ENCODE measurements at places on chromosomes 1 and 21. TPM values are rescaled to one million over a fixed set of nuclear protein-coding genes. Genes with fewer than 3 reads are reported as not detected.

TNFRSF4 gene
- 418 TPM for total RNA-seq

MROH7 gene
- 0.25 TPM for total RNA-seq

TNFRSF9 gene
- 28.2 TPM for total RNA-seq

NR5A2 gene
- total RNA-seq: not detected

CD48 gene
- total RNA-seq: 180 TPM

FCGR3B gene
- total RNA-seq: not detected

AADACL3 gene
- not detected for total RNA-seq

DNA sequence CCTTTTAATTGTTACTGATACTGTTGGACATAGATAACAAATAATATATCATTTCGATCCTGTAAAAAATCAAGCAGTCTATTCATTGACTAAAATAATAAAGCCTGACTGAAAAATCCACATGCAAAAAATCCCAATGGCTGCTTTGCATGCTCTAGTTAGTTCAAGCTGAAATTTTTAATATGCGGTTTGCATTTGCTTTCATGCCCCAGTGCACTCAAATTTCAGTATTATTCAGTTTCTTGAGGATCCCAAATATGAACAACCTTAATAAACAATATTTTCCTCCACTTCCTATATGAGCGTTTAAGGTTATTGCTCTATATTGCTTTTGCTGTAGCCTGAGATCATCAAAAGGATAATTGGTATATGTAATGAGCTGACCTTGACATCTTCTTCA is 75.1 kb upstream of the DPH5 start:
- DNase-seq: no peak

DNA sequence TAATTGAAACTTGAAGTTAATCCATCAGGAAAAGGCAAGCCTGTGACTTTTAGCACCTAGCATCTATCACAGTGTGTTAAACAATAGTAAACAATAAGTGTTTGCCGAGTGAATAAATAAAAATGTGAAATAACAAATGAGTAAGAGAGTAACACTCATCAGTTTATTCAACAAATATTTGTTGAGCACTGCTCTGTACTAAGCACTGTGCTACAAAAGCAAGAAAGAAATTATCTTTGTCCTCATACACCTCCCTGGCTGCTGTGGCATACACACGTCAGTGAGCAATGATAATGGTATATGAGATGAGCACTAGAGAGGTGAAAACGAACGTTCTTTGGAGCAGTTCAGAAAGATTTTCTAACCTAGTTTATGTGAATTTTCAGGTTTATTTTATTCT is 295.0 kb upstream of the LRRC7 start:
- no peak for DNase-seq

DNA sequence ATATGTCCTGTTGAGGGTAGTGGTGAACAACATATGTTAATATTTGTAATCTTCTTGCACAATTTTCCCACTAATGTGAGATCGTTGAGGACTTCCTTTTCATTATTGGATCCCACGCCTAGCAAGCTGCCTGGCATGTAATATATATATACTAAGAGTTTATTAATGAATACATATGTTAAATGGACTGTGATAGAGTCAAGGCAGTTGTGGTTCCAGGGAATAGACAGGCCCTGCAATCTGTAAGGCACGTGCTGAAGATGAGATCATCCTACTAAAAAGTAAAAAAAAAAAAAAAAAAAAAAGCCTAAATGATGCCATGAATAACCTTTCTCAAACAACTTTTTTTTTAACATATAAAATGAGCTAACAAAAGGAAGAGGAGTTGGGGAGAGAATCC is 28.9 kb downstream of the PLPPR5 start:
- no peak for DNase-seq

DNA sequence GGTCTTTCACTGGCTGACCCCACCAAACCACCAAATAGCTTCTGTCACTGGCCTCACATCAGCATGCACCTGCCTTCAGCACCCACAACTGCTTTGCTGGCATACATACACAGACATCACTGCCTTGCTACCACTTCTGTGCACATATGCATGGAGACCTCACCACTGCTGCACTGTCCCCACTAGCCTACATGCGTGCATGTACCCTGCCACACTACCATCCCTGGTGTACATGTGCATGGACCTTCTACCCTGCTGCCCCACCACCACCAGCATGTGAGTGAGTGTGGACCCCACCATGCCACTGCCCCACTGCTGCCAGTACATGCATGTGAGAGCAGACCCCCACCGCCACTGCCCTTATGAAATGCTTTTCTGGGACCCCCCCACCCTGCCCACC is 6.1 kb downstream of the CD1C start:
- DNase-seq: no peak

DNA sequence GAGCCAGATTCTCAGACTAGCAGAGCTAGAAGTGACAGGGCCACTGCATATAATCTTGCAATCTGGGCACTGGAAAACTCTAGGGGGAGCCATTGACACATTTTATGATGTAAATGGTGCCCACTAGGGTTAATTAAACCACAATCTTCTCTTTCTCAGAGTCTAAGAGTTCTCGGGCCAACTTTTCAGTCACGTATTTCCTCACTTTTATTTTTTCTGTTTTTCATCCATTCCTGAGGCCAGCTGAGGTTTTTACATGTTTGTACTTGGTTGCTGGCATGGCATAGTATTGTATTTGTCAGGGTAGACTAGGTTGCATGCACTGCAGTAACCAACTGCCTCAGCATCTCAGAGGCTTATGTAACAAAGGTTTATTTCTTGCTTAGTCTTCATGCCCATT is 138.2 kb downstream of the ZNF326 start:
- DNase-seq: peak; percentile 7

- DNase-seq: no peak
Observed at GRCh38 chr1:178954325-178954690, 71.4 kb upstream of the FAM20B start.

DNA sequence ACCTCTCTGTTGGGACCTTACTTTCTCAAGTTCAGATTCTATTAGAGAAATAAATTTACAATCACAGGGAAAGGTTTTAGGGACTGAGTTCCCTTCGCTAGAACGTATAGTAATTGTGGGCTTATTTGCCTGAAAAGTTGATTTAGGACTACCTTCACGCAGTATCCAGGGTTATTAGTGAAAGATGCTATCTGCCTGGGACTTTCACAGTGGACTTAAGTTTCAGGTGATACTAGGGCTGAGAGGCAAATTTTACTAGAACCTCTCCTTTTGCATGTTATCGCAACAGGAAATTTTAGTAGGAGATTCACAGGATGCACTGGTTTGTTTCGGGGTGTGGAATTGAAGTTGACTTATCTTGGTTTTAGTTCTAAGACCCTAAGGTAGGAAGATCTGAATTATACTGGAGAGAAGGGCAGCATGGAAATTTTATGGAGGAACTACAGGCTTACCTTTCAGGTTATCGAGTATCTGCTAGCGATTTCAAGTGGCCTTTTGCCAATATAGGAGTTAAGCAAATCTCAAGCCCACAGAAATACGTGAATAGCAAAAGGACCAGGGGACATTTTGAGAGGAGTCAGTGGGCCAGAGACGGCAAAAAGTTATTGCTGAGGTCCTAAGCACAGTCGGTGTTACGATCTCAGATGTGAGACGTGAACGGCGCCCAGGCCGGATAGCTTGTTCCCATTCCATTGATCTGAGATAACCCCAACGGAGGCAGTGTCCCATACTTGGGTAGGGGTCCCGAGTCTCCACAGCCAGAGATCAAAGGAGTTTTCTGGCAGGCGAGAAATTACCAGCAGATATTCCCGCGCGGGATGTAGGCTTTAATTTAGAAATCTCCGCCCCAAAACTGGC is 723 bp upstream of the GNAI3 start:
- DNase-seq: peak; percentile 52

DNA sequence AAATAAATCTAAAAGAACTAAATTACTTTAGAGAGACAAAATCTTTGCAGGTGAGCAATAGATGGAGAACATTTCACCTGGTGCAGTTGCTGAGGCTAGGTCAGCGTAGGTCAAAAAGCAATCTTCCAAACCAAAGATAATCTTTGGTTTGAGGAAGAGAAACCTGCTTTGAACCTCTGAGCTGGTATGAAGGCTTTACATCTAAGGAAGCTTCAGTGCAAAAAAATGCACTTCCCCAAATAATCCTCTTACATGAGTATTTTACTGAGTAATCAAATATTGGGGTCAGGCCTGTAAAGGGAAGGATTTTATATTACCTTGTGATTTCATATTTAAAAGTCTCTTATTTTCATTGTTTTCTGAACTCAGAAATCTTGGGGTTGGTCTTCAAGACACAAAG is 223.6 kb downstream of the SRGAP2C start:
- DNase-seq: no peak

- DNase-seq: no peak
Observed at GRCh38 chr1:28110555-28110954, 22.1 kb upstream of the EYA3 start.

- DNase-seq: no peak
Observed at GRCh38 chr21:42618707-42619102, 34.7 kb upstream of the PDE9A start.

GRCh38 chr21:36048357-36048756 is 12.0 kb downstream of the SETD4 start:
- peak; percentile 29 for DNase-seq

GRCh38 chr1:119477710-119478109 is 29.3 kb upstream of the HSD3B1 start:
- DNase-seq: no peak

DNA sequence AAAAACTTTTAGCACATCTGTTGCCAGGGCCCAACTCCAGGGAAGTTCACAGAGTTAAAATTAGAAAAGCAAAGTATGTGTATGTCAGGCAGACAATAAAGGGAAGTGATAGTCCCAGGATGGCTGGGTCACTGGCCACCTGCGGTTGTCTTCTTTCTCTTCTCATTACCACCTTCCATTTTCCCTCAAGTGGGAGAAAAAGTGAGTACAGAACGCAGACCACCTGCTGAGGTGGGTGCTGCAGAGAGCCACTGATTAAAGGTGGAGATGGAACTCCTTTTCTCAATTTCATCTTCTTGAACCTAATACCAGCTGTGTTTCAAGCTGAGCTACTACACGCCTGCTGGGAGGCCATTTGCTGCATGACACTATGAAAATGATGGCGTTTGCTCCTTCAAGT is 88.8 kb upstream of the PDE4B start:
- DNase-seq: no peak

- peak; percentile 57 for DNase-seq
Observed at GRCh38 chr1:169890761-169891538, 2.7 kb downstream of the SCYL3 start.

DNA sequence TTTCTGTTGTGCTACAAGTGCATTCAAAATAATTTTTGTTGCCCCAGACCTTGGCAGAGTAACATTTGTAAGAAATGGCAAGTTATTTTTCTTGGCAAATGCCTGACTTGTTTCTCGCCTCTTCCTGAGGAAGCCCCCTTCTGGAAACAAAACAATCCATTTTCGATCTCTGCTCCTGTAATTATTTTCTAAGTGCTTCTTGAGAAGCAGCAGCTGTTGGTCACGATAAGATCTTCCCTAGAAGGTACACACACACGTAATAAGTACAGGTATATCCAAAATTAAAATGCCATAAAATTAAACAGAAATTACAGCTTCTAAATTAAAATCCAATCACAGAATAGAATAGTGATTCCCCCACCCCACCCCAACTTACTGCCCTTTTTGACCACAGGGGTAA is 47.3 kb downstream of the LPGAT1 start:
- DNase-seq: no peak

DNA sequence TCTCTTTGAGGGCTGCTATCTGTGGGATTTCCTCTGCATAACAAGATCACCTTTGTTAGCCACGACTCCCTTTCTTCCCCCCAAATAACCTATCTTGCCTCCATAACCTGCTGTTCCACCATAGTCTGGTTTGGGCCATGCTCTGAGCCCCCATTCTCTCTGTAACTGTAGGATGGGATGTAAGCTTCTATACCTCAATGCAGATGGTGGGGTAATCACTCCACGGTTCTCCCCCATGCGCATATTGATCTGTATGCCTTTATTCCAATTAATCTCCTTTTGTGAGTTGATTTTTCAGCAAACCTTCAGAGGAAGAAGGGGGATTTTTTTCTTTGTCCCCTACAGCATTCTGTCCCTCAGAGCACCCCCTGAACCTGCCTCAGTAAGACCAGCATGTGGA is 170.1 kb upstream of the IRF2BP2 start:
- DNase-seq: no peak

DNA sequence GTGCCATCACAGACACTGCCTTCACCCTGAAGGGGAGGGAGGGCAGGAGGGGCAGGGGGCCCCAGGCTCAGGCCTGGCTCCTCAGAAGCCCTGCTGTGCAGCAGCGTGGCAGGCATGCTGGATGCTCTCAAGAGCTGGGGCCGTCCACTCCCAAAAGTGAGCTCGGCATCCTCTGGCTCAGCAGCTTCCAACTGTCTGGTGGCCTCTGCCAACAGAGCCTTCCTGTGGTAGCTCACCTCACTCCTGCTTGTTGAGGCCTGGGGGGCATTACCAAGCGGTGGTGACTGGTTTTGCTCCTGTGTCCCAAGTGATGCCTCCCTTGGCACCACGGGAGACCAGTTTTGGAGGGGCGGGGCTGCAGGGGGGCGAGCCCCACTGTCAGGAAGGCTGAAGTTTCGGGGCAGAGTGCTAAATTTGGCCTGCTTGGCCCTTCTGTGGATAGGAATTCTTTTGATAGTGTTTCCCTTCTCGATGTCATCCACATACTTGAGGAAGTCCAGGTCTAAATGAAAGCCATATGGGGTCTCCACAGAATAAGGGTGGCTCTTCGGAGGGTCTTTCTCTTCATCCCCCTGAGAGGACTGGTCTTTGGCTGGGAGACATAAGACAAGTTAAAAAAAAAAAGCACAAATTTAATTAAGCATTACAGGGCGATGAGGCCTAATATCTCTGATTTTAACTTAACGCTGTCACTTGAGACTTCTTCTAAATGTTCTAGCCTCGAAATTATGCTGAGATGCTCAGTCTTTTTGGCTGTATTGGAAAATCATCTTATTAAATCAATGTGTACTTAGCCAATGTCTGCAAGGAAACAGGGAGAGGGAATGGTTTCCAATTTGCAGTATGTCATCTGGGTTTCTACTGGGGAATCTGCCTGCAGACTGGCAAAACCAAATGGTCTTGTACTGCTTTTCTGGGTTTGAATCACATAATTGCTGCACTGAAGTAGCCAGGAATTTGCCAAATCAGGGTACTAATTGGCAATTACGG is 44.4 kb downstream of the KANK4 start:
- DNase-seq: no peak

DNA sequence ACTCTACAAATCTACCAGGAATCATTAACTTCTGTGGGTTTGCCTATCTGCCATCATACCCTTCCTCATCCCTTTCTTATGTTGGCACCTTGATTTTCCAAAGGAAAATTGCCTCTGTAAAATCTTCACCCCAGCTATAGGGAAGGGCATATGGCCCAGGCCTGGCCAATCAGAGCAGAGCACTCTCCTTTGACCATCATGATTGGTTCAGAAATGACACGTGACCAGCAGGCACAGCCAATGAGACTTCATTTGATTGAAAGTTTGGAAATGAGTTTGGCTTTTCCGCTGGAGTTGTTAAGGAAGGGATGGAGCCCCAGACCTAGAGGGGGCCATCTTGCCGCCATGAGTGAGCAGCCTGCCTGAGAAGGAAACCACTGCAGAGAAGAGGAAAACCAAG is 35.1 kb upstream of the IFFO2 start:
- no peak for DNase-seq

DNA sequence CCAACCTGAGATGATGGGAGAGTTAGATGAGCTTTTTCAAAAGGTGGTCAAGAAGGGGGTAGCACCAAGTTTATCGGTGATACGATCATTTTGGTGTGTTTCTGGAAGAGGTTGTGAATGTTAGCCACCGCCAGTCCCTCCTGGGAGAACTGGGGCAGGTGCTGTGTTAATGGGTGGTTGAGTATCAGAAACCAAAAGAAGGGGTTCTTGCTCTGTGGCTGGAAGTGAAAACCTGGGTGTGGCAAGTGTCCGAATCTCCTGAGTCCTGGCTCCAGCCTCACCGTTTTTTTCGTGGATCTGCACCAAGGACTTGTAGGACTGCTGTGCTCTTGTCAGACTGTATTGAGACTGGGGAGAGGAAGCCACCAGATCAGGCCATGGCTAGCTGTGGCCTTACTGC is 7.8 kb downstream of the UBE2Q1 start:
- DNase-seq: no peak
